ENCODE measurements at places on chromosomes 4 and X.

- no peak for DNase-seq
Observed at GRCh38 chrX:68877606-68878005, 48.8 kb downstream of the EFNB1 start.

DNA sequence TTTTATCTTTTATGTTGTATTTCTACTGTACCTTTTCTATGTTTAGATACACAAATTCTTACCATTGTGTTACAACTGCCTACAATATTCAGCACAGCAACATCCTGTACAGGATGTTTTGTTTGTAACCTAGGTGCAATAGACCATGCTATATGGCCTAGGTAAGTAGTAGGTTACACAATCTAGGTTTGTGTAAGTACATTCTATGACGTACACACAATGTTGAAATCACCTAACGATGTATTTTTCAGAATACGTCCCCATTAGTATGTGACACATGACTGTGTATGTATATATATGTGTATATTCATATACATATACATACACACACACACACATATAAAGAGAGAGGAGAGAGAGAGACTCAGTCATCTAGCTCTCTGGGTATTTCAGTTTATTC is 103.5 kb downstream of the CLNK start:
- no peak for DNase-seq

- DNase-seq, result no peak
Observed at GRCh38 chr4:16914208-16914607, 15.8 kb upstream of the LDB2 start.

GRCh38 chr4:89140168-89140759 is 28.9 kb downstream of the TIGD2 start:
- DNase-seq, result no peak

GRCh38 chrX:37553476-37553875 is 18.0 kb upstream of the LANCL3 start:
- DNase-seq, result no peak

DNA sequence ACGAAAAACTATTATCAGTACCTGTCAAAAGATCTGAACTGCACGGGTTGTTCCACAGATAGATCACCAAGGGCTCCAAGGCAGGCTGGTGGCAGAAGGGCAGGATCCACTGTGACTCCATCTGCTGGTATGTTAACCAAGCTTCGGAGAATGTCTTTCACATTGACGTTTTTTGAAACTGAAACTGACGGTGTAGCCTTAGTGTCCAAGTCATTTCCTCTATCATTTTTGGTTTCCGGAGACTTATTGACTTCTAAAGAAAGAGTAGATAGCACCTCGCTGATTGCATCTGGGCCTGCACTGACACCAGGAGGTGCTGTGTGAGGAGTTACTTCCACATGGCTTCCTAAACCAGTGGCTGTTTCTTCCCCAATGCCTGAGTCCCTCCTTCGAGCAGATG is 186.9 kb downstream of the LRBA start:
- DNase-seq, result no peak

Data from stimulated activated CD4-positive, alpha-beta T cell treated with anti-CD3 and anti-CD28 coated beads, Interleukin-1b, Interleukin-23, amount 100 ng/mL, for 1 hour (primary cell).